MCF 10A (cell line): ENCODE measurements at places on chromosomes 5 and 9.

GRCh38 chr9:35882263-35882848 lies 12.2 kb upstream of the OR13J1 start:
- DNase-seq: peak; percentile 80

GRCh38 chr9:128404560-128404959 lies 16.1 kb upstream of the CERCAM start:
- no peak for DNase-seq

DNA sequence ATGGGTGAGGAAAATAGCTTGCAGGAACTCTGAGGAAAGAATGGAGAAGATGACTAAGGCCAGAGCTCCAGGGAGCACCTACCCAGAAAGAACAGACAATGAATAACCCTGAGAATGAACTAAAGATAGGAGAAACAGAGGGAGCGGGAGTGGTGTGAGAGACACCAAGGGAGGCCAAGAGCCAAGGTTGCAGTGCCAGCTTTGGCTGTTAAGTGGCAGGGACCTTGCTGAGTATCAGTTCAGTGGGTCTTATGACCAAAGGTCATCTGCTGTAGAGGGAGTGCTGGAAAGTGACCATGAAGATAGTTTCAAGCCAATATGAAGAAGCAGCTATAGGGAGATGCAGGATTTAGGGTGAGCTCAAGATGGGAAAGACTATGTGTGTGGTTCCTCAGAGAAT lies 16.7 kb downstream of the P4HA2 start:
- DNase-seq: no peak

- DNase-seq: peak; percentile 43
Measured at GRCh38 chr5:89255845-89256463, 373.0 kb upstream of the MEF2C start.

- no peak for DNase-seq
Measured at GRCh38 chr9:92035687-92036410, 79.4 kb downstream of the SPTLC1 start.

GRCh38 chr9:76390656-76391055 lies 3.6 kb downstream of the RFK start:
- no peak for DNase-seq

- DNase-seq: peak; percentile 5
Measured at GRCh38 chr5:100761192-100761591, 141.9 kb downstream of the ST8SIA4 start.

GRCh38 chr5:88401686-88402085 lies 133.0 kb upstream of the TMEM161B start:
- no peak for DNase-seq

- no peak for DNase-seq
Measured at GRCh38 chr5:80254767-80255430, 949 bp downstream of the SERINC5 start.

GRCh38 chr9:89442981-89443814 lies 54.7 kb downstream of the SEMA4D start:
- peak; percentile 11 for DNase-seq
